ENCODE measurements at places on chromosomes 12 and 14. TPM values are rescaled to one million over a fixed set of nuclear protein-coding genes. Genes with fewer than 3 reads are reported as not detected.

- no peak for DNase-seq
Measured at GRCh38 chr14:36477266-36477665, 42.8 kb downstream of the NKX2-1 start.

GRCh38 chr12:27094726-27095125 lies 12.3 kb upstream of the C12orf71 start:
- DNase-seq, result no peak

GRCh38 chr12:121697093-121697698 lies 15.4 kb upstream of the TMEM120B start:
- no peak for DNase-seq

Gene RPGRIP1
- total RNA-seq, result 0.20 TPM

Gene RBP5
- total RNA-seq, result 0.65 TPM

All from right cardiac atrium (tissue), 5 donors.